Mesendoderm (in vitro differentiated cells): ENCODE measurements at places on chromosomes 13 and 19.

- DNase-seq = no peak
These were observed 209.5 kb downstream of the DNAJC15 start for GRCh38 chr13:43232873-43233265.

DNA sequence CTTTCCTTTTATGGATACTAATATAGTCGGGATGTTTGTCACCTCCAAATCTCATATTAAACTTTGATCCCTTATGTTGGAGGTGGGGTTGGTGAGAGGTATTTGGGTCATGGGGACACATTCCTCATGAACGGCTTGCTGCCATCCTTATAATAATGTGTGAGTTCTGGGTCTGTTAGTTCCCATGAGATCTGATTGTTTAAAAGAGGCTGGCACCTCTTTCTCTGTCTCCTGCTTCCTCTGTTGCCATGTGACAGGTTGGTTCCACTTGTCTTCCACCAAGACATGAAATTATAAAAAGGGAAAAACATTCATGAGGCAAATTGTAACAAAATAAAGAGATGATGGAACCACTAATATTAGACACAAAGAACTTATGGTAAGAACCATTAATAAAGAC lies 107.8 kb upstream of the ATXN8OS start:
- no peak for DNase-seq

DNA sequence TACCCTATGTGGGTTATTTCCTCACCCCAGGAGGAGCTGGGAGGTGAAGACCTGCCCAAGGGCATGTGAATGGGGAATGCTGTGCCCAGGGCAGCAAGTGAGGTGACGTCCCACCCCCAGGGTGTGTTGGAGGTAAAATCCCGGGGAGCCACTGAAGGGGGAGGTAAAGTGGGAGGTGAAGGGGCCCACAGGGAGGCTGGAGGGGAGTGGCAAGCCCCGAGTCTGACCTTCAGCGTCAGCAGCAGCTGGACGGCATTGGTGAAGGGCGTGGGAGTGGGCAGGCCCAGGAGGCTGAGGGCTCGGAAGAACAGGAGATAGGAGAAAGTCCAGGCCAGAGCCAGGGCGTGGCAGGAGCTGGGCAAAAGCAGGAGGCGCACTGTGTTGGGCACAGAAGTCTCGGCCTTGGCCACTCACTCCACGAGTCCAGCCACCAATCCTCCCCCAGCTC lies 2.4 kb downstream of the MBOAT7 start:
- DNase-seq = no peak

DNA sequence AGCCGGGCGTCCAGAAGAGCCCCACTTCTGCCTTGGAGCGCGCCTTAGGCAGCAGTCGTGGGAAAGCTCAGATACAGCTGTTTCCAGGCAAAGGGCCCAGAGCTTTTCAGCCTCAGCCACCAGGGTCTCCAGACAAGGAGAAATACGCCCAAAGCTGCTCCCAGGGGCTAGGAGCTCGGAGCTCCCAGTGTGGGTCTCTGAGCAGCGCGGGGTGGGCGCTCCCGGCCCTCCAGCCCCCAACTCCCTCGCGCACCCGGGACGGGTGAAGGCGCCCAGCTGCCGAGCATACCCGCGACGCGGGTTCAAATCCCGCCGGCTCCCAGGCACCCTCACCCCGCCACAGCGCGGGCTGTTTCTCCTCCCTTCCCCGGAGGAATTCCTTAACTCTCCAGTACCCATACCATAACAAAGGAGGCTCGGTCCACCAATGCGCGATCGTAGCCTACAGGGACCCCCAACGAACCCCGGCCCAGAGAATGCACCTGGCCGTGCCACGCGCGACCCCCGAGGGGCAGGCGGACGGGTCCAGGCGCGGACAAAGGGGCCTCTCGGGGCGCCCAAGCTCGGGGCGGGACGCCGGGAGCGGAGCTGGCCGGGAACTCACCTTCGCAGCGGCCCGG lies 507 bp downstream of the COL4A1 start:
- peak; percentile 62 for DNase-seq

- peak; percentile 83 for DNase-seq
These were observed 920 bp upstream of the UBE2L5 start for GRCh38 chr13:30421093-30422053.

DNA sequence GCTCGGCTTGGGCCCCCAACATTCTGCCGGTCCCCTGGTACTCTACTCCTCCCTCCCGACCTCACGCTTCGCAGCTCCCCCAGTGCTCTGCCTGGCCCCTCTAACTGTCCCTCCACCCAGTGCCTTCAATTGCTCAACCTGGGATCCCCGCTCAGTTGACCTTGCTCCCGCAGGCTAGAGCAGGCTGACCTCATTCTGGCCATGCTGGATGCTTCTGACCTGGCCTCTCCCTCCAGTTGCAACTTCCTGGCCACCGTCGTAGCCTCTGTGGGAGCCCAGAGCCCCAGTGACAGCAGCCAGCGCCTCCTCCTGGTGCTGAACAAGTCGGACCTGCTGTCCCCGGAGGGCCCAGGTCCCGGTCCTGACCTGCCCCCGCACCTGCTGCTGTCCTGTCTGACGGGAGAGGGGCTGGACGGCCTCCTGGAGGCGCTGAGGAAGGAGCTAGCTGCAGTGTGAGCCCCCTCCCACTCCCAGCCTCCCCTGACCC lies 3.6 kb downstream of the GTPBP3 start:
- DNase-seq = peak; percentile 79

DNA sequence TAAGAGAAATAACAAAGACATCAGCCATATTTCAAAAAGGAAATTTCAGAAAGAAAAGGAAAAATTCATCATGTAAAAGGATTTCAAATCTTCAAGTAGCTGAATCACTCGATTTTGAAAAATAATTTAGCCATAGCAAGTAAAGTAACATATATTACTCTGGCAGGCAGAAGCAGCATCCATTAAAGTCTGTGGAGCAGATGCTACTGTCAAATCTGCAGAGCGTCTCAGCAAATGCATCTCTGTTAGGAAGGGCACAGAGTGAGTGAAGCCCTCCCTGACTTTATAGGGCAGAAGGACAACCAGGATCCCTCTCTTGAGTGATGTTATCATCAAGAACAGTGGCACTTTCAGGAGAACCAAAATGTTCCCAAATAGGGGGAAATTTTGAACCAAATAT lies 445.5 kb downstream of the EFNB2 start:
- no peak for DNase-seq
